ENCODE measurements at places on chromosomes 12 and 14. TPM values are rescaled to one million over a fixed set of nuclear protein-coding genes. Genes with fewer than 3 reads are reported as not detected.

RPL10L gene
- total RNA-seq = not detected

GRCh38 chr12:47901718-47902093 lies 3.1 kb downstream of the VDR start:
- no peak overlapping the region for H3K4me3 ChIP-seq
- H3K27me3 ChIP-seq = no peaks in the 10 kb centered on the region
- no peaks in the 10 kb centered on the region for H3K36me3 ChIP-seq
- H3K27ac ChIP-seq = peak overlapping the region; percentile 51
- H3K4me1 ChIP-seq = peaks cover 34% of the 10 kb centered on the region

FIGNL2 gene
- total RNA-seq = 0.42 TPM

- H3K36me3 ChIP-seq = peaks cover 3% of the 10 kb centered on the region
- H3K4me1 ChIP-seq = peaks cover 2% of the 10 kb centered on the region
- no peak for DNase-seq
- H3K27ac ChIP-seq = no peak overlapping the region
Measured at GRCh38 chr14:59997449-59997848, 77.5 kb downstream of the LRRC9 start.

GRCh38 chr12:129887101-129887500 lies 16.7 kb downstream of the TMEM132D start:
- no peak overlapping the region for H3K4me3 ChIP-seq
- no peaks in the 10 kb centered on the region for H3K27me3 ChIP-seq
- no peak for DNase-seq

Measured in T-helper 17 cell (primary cell).